ENCODE measurements at places on chromosomes 12 and 14.

DNA sequence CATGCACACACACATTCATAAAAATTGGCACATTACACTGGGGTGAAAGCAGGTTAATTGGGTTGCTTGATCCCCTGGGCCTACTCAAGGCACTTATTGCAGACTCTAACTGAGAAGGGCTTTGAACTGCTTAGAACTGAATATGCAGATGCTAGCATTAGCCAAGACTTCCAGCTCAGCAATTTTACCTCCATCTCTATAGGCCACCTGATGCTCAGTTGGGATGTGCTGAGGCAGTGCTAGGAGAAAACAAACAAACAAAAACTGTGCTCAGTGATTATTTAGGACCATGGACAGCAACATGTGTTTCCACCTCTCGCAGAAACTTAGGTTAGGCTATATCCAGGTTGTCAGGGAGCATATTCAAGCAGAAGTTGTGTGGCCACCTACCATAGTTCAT lies 124.8 kb upstream of the WSCD2 start:
- no peak for DNase-seq

GRCh38 chr12:78898416-78898815 lies 33.8 kb downstream of the SYT1 start:
- no peak for DNase-seq

DNA sequence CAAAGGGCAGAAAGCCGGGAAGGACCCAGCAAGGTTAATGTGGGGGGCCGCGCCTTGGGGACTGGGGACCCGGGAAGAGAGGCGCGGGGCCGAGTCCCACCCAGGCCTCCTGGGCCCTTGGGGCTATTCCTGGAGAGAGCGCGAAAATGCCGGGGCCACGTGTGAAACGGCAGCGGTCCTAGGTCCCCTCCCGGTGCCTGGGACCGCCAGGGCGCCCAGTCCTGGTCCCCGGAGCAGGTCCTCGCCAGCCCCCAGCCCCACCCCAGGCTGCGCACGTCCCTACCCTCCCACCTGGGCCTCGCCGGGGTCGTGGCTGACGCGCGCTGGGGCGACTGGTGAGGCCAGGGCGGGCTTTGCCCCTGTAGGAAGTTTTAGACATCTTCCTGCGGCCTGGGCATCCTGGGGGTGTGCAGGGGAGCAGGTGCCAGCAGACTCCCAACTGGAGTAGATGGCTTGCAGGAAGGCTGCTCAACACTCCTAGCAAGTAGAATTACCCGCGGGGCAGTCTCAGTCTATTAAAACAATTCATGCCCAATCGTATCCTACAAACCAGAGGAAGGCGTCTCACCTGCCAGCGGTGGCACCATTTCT lies 708 bp downstream of the FAR2 start:
- peak; percentile 11 for DNase-seq

GRCh38 chr14:99213101-99213500 lies 58.9 kb downstream of the BCL11B start:
- peak; percentile 58 for DNase-seq

GRCh38 chr14:51566831-51567582 lies 84.7 kb upstream of the FRMD6 start:
- peak; percentile 0 for DNase-seq

DNA sequence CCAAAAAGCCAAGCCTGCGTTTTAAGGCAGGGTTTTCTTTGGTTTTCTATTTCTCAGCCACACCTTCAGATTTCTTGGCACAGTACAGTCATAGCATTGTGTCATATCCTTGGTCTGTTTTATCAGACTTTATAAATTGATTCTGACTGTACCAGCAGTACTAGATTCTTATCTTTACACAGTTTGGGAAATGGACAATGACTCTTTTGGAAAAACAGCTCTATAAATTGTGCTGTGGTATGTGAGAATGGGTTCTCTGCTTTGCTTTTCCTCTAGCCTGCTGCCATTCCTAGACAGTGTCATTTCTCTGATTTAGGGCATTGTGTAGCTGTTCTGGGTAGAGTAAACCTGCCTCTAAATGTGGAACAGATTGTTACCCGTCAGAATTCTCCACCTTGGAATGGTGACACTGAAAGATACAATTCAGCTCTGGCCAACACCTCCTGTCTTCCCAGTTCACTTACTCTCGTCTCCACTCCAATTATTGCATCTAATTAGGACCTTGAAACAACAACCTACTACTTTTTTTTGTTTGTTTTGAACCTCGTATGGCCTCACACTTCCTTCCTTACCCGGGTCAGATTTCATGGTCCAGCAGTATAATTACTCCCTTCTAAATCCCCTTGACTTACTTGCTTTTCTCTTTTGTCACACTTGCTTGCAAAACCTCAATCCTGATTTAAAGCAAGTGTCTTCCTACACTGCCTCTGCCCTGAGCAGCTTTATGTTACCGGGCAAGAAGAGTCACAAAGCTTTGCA lies 226.3 kb downstream of the ERC1 start:
- DNase-seq, result peak; percentile 15

- peak; percentile 65 for DNase-seq
These were observed 741 bp upstream of the CRIP2 start for GRCh38 chr14:105473677-105474482.

GRCh38 chr14:104794993-104795780 lies at the start of gene AKT1:
Gene AKT1, minus strand, starts transcription at chr14:104795748. Its CDS starts 3,105 bp downstream, at chr14:104792643.
- peak; percentile 40 for DNase-seq

GRCh38 chr14:103724116-103724515 lies 8.5 kb downstream of the ZFYVE21 start:
- no peak for DNase-seq

GRCh38 chr14:104470588-104470987 lies 109.0 kb upstream of the C14orf180 start:
- DNase-seq, result no peak

- DNase-seq, result no peak
These were observed 71.4 kb downstream of the SLC41A2 start for GRCh38 chr12:104886418-104887401.

GRCh38 chr14:97100306-97100705 lies 303.1 kb downstream of the VRK1 start:
- no peak for DNase-seq

- DNase-seq, result peak; percentile 15
These were observed 28.3 kb downstream of the MMAB start for GRCh38 chr12:109544955-109545531.
